Stimulated activated CD8-positive, alpha-beta memory T cell treated with anti-CD3 and anti-CD28 coated beads, Interleukin-12 subunit alpha, Interleukin-12 subunit beta, amount 100 ng/mL, for 1 hour (primary cell): ENCODE measurements at places on chromosomes 1 and 21.

DNA sequence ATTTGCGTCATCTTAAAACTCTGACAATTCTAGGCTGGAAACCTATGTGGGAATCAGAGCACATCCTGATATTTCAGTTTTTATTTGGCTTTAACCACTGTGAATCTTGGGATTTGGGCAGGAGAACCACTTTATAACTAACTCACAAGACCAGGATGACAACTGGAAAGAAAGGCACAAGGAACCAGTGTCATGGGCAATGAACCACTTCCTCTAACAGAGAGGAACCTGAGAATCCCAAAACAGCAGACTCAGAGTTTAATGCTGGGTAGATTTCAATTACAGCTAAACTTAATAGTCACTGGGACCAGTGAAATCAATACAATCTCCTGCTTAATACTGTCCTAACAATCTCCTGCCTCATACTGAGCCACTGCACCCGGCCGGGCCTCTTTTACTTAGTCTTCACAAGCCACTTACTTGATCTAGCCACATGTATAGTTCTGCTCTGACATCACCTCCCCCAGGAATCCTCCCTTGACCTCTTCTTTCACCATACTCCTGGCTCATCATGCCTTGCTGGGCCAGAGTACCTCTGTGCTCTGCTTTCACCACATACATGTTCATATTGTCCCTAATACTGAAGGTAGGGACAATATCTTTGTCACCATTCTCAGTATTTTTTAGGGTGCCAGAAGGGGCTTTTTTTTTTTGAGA, 20.2 kb upstream of the SLFNL1 start:
- DNase-seq: no peak

DNA sequence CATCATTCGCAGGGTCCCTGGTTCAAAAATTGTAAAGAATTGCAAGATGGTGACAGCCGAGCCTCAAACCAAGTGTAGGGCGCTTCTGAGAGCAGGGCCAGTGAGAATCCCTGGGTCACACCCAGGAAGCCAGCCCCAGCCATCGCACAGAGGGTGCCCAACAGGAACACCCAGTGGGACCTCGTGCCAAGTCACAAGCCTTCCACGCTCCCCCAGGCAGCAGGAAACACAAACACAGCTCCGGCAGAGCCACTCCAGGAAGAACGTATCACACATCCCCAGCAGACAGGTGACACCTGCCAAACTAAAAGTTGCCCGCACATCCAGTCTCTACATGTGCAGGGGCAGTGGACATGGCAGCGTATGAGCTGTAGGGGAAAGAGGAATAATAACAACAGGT, 20.2 kb downstream of the DHRS3 start:
- DNase-seq: no peak

DNA sequence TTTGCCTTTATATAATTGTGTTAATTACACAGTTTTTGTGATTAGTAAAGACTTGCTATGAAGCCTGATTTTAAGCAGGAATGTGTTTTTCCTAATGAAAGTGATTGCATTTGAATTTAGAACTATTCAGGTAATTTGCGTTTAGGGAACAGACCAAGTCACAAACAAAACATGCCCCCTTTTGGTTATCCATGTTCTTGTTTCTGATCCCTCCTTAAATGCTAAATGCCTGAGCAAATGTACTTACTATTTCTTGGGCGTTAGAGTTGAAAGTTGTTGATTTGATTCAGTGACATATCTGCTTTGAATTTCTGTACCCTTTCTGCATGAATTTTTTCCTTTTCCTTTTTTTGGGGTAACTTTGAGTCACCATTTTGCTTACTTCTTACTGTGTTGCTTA, 5.2 kb downstream of the POU2F1 start:
- no peak for DNase-seq

DNA sequence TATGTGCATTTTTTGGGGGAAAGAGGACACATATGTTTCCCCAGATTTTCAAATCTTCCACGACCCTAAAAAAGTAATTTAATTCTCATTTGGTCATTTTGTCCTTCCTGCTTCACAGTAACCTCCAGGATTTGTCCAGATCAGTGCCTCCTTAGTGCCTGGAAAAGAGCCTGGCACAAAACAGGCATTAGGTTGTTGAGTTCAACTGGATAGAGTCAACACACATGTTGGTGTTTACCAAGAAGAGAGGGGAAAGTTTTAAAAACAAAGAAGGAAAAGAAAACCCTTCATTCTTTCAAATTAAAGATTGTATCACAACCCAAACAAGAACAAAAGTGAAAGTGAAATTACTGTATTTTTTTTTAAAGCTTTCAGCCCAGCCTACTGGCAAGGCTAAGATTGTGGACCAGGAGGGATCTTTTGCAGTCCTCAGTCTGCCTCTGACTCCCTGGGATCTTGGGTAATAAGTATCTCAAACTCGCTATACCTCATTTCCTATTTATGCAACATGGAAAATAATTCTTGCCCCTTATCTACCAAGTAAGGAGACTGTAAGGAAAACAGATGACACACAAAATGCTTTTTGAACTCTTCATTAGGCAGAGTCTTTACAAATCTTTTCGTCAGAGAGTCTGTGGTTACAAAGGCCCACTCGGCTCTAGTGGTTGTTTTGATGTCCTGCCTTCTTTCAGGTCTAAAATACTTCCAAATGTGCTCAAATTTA, 57.8 kb downstream of the ZNF281 start:
- DNase-seq: no peak

GRCh38 chr1:52919051-52919722, 2.4 kb downstream of the ECHDC2 start:
- no peak for DNase-seq

- no peak for DNase-seq
Measured at GRCh38 chr1:58726581-58726980, 26.7 kb upstream of the MYSM1 start.

- no peak for DNase-seq
Measured at GRCh38 chr1:198811449-198811848, 172.6 kb downstream of the PTPRC start.

DNA sequence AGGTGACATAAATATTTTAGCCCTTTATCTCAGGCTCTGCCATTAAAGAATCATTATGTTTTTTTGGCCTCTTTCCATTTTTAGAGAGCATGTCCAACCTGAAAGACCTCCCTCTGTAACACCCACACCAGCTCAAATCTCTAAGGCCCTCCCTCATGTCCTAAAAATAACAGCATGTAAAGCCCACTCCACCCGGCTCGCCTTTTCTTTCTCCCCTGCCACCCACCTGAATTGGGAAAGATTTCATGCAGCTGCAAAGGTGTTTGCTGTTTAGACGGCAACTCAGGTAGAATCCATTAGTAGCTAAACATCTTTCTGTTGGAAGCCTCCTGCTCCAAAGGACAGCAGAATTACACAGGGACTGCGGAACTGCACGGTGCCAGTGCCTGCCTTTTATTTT, 79.9 kb downstream of the DMRTA2 start:
- no peak for DNase-seq

DNA sequence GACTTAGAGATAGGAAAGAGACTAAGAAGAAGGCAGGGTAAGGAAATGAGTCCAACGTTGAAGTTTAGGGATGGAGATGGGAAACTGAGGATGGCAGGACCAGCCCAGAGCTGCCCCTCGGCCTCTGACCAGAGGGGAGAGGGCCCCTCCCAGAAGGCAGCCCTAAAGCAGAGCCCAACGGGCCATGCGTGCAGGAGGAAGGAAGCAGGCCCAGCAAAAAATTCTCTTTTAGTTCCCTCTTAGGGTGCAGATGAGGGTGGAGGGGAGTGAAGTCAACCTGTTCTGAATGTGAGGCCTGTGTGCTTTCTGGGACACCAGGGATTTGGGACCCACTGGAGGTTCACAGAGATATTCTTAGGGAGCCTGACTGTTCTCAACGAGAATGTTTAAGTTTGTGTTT, 225.4 kb downstream of the RHOU start:
- DNase-seq: no peak

- no peak for DNase-seq
Measured at GRCh38 chr1:185916861-185917260, 182.7 kb downstream of the HMCN1 start.

- no peak for DNase-seq
Measured at GRCh38 chr1:113192242-113192641, 119.2 kb downstream of the LRIG2 start.

DNA sequence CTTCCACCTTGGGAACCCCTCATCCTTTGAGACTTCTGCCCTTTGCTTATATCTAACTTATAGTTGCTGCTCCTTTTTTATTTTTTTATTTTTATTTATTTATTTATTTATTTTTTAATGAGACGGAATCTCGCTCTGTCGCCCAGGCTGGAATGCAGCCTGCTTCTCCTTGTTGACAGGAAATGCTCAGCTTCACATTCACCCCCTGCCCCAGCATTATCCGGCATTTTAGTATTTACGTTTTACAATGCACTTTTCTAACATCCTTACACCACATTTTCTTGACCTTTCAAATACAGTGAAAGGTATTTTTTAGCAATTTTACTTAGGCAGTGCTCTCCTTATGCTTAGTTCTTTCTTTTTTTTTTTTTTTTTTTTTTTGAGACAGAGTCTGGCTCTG, 14.9 kb downstream of the CXADR start:
- DNase-seq: no peak

GRCh38 chr1:216765346-216766300, 42.4 kb upstream of the ESRRG start:
- DNase-seq: no peak
